ENCODE measurements at places on chromosomes 6 and 20.
A peak's percentile ranks its signal among the peaks of the same experiment; 100 is the strongest.

DNA sequence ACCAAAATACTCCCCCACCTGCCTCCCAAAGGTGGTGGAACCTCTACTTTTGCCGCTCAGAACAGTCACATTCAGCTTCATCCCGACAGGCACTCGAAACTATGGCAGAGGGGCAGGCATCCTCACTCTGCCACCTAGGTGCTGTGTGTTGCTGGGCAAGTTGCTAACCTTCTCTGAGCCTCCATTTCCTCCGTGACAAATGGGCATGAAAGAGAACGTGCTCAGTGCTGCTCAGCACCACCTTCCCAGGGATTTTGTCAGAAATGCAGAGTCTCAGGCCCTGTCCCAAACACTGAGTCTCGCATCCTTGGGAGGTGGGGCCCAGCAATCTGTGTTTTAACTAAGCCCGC lies 18.1 kb downstream of the ANKRD60 start:
- no peak for DNase-seq

DNA sequence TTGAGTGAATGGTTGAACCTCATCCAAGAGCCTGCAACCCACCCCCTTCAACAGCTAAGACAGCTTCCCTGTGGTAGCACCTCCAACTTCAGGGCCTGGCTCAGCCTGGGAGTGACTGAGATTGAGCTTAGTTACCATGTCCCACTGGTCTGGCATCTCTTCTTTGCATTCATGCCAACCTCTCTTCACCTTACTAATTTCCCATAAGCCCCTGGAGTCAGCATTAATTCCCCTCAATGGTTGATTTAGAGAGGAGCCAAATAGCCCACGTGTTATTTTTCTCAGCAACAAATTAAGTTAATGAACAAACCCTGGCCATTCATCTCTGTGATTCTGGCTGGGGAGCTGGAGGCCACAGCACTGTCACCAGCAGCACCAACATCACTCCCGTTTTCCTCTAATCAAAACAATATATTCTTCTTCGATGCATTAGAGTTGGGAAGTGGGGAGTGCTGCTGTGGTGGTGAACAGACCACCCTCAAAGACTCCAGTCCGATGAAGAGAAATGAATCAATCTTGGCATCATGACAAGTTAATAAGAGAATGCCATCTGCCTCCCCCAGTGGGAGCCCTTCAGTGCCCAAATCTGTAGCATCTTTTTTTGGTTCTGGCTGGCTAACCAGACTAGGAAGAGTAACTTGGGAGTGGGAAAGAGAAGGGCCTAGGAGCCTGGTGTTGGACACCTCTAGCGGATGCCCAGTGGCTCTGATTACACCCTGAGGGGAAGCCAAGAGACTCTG lies 316.9 kb upstream of the RNF24 start:
- no peak for DNase-seq

DNA sequence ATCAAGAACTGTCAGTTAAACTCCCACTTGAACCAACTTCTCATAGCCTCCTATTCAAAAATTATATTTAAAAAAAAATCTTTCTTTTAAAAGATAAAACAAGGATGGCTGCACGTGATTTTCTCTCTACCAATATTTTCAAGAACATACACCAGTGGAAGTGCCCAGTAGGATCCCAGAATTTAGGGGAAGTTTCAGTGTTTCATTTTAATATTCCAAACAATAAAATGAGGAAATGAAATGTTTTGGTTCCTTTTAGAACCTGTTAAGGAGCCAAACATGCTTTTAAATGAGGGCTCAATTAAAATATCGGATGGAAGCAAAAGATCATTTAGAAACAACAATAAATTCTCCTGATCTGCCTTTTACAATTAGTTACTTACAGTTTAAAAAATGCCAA lies 26.4 kb upstream of the PRELID3B start:
- no peak for DNase-seq

GRCh38 chr6:84892671-84893070 lies 128.3 kb upstream of the TBX18 start:
- no peak for DNase-seq

DNA sequence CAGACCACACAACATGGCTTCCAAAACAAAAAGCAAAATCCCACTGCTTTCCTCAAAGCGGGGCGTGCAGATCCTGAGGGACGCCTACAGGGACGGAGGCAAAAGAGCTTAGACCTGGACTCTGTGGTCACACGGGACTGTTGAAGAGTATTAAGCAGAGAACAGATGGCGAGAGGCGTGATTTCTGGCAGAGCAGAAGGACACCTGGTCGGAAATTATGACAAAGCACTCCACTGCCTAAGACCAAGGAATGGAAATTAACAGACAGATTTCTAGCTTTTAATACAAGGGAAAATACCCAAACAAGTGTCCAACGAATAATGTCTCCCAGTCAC lies 15.4 kb downstream of the CST7 start:
- no peak for DNase-seq

- DNase-seq: no peak
These were observed 21.8 kb upstream of the ISM1 start for GRCh38 chr20:13199279-13199678.

DNA sequence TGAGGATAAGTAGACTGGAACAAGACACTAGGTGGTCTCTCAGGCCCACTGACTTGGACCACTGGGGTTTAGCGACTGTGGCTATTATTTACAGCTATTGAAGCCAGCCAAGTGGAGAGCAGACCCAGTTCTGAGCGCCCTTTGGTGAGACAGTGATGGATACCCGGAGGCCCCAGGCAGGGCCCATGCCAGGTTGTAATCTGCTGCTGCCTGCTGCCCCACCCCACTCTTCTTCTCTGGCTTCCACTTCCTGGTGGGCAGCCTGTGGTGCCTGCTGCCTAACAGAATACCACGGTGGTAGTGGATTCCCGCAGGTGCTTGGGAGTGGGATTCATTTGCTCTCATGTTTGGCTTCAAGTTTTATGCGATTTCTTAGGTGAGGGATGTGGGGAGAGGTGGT lies 570 bp downstream of the RAB44 start:
- DNase-seq: no peak

GRCh38 chr6:155103816-155104366 lies 108.8 kb downstream of the TIAM2 start:
- DNase-seq: no peak

DNA sequence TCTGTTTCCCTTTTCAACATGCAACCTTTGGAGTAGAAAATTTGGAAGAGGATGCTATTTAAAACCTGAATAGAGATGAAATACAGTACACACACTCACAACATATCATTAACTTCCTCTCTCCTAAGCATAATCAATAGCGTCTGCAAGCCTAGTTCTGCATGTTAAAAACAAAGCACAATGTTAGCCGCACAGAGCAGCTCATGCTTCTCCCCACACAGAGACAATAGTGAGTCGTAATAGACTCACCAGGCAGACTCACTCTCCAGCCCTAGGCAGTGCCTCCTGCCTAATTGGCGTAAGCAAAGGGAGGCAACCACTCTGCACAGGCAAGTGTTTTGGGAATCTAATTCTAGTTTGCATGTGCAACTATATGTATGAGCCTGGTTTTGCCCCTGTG lies 45.8 kb upstream of the ARID1B start:
- no peak for DNase-seq

GRCh38 chr6:46655803-46656202 lies 3.0 kb downstream of the SLC25A27 start:
- DNase-seq: no peak

- DNase-seq: no peak
These were observed 22.2 kb upstream of the DEFB112 start for GRCh38 chr6:50071921-50072320.

DNA sequence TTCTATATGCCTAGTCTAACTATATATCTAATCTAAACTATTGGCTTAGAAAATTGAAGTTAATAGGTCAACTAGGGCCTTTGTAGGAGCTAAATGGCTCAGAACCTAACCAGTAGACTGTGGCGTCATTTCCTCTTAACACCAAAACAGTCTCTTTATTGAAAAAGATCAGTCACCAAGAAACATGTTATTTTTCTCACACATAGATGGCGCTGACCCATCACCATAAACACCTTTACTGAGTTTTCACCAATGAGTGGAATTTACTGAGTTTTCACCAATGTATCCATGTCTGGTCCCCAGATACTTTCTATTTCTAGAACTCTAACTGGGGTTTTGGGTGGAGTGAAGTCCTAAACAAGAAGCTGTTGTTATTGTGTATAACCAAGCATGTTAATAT lies 636.0 kb downstream of the BCKDHB start:
- no peak for DNase-seq

- DNase-seq: no peak
These were observed 22.3 kb upstream of the LAMP5 start for GRCh38 chr20:9492067-9492466.

GRCh38 chr20:52103335-52103912 lies 88.2 kb downstream of the ZFP64 start:
- DNase-seq: peak; percentile 90

GRCh38 chr6:166989427-166990032 lies 9.7 kb upstream of the CEP43 start:
- DNase-seq: no peak

- no peak for DNase-seq
These were observed 4.2 kb downstream of the LRP11 start for GRCh38 chr6:149859938-149860337.

DNA sequence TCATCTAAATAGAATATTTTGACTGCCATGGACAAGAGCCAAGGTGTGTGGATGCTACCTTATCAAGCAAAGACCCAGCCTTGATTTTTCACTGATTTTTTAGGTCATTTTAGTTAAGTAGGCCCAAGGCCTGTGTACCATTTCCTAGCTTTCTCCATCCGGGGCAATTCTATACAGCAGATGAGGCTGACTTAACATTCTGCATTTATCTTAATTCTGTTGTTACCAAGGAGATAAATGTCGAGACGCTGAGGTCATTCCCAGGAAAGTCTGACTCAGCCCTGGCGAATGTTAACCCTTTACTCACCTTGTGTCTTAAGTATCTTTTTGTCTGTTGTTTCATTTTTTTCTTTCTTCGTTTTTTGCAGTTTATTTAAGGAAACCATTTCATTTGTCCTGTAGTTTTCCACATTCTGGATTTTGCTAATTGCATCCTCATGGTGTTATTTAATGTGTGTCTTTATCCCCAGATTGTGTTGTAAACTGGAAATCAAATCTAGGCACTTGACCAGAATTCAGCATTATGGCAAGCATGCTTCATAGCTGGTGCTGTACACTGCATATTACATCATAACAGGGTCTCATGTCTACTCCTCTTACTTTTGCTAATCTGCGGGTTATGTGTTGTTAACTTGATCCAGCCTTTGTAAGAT lies 277.0 kb downstream of the CDKAL1 start:
- DNase-seq: no peak

GRCh38 chr20:38337561-38338140 lies 8.6 kb upstream of the LBP start:
- DNase-seq: no peak

DNA sequence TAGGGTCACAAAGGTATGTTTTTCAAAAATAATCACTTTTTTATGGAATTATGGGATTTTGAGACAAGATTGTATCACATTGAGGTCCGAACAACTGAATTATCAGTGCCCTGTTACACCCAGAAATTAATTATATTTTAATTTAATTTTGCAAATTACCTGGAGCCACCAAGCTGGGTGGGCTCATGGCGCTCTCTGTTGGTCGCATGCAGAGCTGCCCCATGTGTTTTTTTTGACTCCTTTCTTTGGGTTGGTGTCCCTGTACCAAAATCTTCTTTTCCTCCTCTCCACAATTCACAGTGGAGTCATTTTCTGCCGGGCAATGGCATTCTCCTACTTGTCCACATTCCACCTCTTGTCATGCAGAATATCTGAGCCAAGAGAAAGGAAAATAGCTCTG lies 38.9 kb upstream of the FRMD1 start:
- DNase-seq: no peak

DNA sequence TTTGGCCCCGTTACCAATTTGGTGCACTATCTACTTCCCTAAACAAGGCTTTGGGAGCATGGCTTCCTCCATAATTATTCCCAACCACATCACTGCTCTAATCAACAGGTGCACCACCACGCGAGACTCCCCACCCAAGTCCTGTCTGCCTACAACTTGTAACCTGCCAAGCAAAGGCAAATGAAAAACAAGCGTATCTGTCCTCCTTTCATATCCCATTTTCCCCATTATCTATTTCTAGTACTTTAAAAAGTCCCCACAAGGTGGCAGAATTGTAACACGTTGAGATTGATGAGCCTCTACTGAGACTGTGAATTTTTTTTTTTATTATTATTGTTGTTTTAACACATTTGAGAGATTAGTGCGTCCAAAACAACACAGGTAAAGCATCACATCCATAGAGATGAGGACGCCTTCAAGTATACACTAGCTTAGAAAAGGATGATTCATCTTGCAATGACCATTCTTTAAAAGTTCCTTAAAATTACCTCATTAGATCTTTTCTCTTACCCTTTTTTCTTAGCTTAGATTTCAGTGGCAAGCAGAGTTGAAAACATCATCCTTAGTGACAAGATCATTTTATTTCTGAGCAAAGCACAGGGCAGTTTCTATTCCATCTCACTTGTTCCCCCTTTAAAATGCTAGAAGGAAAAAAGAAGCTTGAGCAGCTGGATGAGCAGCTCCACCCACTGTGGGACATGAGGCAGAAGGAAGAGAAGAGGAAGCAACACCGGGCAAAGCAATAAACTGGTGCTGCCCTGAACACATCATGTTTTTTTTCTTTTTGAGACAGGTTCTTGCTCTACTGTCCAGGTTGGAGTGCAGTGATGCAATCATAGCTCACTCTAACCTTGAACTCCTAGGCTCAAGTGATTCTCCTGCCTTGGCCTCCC lies 210.8 kb downstream of the ARHGAP18 start:
- DNase-seq: peak; percentile 8

DNA sequence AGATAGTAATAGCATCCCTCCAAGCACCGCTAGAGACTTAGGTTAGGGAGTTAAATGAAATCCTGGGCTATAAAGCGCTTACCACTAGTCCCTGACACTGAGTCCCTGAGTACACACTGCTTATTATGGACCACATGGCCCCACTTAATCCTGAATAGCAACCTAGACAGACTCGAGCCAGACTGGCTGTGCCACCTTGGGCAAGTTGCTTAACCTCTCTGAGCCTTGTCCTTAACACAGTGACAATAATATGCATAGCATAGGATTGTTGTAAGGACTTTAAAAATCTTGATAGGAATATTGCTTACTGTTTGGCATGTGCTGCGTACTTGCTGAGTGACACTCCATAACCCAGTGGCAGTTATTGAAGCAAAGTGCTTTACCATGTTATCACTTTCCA lies 125.6 kb upstream of the SASH1 start:
- no peak for DNase-seq

GRCh38 chr6:85126485-85127167 lies 323.3 kb upstream of the NT5E start:
- DNase-seq: peak; percentile 5

- DNase-seq: no peak
These were observed 1719.9 kb downstream of the GRIK2 start for GRCh38 chr6:103113416-103113815.

DNA sequence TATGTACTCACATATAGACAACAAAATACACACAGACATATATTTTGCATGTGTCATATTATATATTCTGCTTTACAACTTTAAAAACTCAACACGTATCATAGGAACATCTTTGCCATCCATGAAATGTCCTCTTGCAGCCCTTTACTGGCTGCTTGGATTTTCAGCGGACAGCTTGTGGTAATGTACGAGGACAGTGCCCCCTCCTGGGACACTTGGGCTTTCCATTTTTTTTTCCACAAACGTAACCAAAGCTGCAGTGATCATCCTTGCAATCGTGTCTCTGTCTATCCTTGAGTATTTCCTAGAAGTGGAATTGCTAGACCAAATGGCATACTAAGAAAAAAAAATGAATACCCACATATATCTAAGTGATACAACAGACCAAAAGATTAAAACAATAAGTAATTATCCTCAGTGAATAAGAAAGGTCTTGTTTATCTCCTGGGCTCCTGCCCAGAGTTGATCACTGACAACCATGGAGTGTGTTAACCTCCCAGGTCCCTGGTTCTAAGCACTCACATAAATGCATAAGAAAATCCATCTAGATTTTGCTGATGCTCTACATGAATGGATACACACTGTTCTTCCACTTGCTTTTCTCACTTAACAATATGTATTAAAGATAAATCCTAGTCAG lies 18.1 kb downstream of the BPI start:
- DNase-seq: peak; percentile 17

All from GDM1 (cell line).